ENCODE measurements at places on chromosomes 1 and 21. TPM values are rescaled to one million over a fixed set of nuclear protein-coding genes. Genes with fewer than 3 reads are reported as not detected.
A peak's percentile ranks its signal among the peaks of the same experiment; 100 is the strongest.

GRCh38 chr1:118317842-118318614 is 133.0 kb upstream of the SPAG17 start:
- no peak for DNase-seq

- no peak for DNase-seq
These were observed 704.8 kb upstream of the RGS18 start for GRCh38 chr1:191453487-191453886.

DNA sequence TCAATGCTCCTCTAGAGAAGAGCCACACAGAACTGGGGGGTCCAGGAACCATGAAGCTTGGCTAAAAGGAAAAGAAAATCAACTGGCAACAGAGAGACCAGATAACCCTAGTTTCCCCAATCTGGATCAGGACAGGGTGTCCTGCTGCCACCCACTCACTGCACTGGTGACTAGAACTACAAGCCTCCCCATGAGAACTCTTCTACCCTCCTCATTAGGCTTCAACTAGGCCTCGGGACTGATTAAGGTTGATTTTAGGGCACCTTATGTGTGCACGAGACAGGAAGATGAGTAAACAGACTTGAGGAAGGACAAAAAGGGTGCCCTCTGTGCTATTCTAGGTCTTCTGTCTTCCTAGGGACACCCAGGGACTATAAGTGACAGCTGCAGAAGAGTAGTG is 2.3 kb upstream of the SF3B4 start:
- no peak for DNase-seq

GRCh38 chr1:171611306-171611705 is 10.7 kb upstream of the MYOCOS start:
- DNase-seq, result peak; percentile 58

GRCh38 chr1:9758559-9759121 is 65.1 kb downstream of the CLSTN1 start:
- no peak for DNase-seq

DNA sequence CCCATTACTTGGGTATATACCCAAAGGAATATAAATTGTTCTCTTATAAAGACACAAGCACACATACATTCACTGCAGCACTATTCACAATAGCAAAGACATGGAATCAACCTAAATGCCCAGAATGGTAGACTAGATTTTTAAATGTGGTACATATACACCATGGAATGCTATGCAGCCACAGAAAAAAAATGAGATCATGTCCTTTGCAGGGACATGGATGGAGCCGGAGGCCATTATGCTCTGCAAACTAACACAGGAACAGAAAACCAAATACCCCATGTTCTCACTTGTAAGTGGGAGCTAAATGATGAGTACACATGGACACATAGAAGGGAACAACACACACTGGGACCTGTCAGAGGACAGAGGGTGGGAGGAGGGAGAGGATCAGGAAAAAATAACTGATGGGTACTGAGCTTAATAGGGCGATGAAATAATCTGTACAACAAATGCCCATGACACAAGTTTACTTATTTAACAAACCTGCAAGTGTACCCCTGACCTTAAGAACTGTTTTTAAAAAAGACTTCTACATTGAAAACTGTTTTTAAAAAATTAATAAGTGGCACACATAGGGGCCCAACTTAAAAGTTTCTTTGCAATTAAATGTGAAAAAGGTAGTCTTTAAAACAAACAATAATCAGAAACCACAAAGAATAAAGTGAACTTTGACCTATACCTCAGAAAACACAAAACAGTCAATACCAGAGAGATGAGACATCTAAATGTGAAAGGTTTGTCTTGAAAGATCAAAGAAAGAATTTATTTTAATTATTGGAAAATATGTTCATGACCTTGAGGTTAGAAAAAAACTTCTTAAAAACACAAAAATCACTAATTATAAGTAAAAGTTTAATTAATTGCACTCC is 75.2 kb downstream of the CDC42BPA start:
- no peak for DNase-seq

DNA sequence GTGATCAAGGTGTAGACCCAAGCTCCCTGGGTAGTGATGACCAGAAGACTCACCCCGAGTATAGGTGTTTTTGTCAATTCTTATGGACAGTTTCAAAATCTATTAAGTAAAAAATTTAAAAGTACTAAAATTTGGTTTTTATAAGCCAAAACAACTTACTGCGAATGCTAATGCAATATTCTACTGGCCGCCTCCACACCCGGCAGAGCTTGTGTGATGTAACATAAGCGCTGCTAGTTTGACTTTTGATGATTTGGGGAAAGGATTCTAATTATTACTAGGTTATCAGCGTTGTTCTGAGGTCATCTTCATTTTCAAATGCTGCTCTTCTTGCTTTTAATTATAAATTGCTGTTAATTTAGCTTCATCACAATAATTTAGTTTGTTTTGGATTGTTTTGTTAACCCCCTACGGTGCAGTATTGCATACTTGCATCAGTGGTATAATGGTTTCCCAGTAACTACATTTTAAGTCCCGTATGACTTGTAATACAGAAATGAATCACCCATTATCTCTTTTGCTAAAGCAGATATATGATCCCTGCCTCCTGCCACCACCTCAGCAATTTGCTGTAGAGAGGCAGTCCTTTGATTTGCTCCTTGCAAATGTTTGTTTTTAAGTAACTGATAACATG is 178.0 kb downstream of the SDCCAG8 start:
- peak; percentile 16 for DNase-seq

DNA sequence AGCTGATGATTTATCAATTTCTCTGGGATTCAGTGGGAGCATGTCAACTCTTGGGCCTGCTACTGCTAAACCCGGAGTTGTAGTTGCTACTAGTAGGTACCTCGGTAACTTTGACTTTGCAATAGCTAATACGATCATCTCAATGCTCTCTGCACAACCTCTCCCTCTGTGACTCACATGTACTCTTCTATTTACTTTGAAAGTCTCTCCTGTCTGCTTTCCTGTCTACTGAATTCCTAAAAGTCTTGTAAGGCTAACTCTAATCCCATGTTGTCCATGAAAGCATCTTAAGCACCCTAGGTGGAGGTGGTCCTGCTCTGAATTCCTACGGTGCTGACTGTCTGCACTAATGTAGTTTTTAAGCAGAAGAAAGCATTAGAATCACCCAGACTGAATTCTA is 29.3 kb downstream of the SLC9C2 start:
- no peak for DNase-seq

- peak; percentile 74 for DNase-seq
These were observed 7.4 kb upstream of the IRF2BP2 start for GRCh38 chr1:234617131-234617985.

- DNase-seq, result no peak
These were observed 343.9 kb upstream of the DPYD start for GRCh38 chr1:98264727-98265126.

DNA sequence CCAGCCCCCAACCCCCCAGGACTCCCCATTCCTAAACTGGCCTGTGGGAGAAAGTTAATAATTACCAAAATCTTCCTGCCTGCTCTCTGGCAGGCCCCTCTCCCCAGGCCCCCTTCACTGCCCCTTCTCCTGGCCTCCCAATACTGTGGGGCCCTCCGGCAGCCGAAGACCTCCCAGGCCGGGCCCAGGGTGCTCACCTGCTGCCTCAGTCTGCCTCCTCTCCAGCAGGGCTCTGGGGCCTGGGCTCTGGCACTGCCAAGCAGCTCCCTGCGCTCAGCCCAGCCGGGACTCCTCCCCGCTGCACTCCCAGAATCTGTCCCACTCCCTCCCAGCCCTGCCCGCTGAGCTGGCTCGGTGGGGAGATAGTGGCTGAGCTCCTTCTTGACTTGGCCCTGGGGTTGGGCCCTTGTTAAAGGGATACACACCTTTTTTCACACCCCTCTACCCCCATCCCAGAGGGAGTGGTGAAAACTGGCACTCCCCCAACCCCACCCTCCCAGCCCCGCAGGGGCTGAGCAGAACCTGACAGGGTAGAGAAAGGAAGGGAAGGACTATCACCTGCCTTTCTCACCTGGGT is at the start of gene S100A16:
S100A16 (minus strand) TSS at position 383 of the 577 bp plus-strand sequence. CDS start 4,986 bp downstream, outside the sequence.
- peak; percentile 67 for DNase-seq

DNA sequence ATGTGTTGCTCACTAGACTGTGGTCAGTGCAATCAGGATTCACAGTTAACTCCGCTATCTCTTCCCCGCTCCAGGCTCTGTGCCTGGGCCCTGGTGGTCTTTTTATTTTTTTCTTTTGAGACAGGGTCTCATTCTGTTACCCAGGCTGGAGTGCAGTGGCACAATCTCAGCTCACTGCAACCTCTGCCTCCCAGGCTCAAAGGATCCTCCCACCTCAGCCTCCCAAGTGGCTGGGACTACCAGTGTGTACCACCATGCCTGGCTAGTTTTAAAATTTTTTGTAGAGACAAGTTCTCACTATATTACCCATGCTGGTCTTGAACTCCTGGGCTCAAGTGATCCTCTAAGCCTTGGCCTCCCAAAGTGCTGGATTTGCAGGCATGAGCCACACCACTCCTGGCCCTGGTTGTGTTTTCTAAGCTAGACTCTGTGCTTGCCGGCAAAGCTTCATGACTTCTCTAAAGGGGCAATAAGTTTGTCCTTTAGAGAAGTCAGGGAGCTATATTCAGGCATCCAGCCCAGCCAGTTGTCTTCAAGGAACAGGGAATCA is 1.4 kb downstream of the RCSD1 start:
- no peak for DNase-seq

GRCh38 chr21:24310788-24311187 is 1296.5 kb downstream of the MRPL39 start:
- DNase-seq, result no peak

NHLH1 gene
- not detected for total RNA-seq

VHLL gene
- not detected for total RNA-seq

GJA8 gene
- total RNA-seq, result not detected

CATSPER4 gene
- not detected for total RNA-seq

SMYD2 gene
- 26.9 TPM for total RNA-seq

OR2G6 gene
- not detected for total RNA-seq

PATJ gene
- 14.2 TPM for total RNA-seq

SIK1 gene
- 4.4 TPM for total RNA-seq
